DMS 273 treated with DMSO at 0.1 percent for 48 hours (cell line): ENCODE measurements at places on chromosomes 16 and 17.

DNA sequence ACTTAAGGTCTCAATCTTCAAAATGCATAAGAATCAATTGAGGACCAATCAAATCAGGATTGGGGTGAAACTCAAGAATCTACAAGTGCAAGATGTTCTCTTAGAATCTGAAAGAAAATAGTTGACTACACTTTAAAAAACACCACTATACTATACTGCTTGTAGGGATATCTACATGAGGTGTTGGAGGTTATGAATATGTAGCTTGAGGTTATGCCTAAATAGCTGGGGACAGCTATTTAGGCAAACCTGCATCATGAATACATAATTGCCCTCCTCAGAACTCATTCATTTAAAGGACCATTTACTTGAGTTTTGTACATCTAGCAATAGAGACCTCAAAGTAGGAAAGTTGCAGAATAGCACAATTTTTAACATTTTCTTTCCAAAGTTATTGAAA, 40.1 kb downstream of the KCNJ16 start:
- no peak for DNase-seq

DNA sequence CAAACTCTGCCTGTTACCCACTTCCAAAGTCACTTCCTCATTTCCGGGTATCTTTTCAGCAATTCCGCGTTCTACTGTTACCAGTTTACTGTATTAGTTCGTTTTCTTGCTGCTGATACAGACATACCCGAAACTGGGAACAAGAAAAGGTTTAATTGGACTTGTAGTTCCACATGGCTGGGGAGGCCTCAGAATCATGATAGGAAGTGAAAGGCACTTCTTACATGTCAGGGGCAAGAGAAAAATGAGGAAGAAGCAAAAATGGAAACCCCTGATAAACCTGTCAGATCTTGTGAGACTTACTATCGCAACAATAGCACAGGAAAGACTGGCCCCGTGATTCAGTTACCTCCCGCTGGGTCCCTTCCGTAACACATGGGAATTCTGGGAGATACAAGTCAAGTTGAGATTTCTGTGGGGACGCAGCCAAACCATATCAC, 30.9 kb downstream of the PAFAH1B1 start:
- no peak for DNase-seq

DNA sequence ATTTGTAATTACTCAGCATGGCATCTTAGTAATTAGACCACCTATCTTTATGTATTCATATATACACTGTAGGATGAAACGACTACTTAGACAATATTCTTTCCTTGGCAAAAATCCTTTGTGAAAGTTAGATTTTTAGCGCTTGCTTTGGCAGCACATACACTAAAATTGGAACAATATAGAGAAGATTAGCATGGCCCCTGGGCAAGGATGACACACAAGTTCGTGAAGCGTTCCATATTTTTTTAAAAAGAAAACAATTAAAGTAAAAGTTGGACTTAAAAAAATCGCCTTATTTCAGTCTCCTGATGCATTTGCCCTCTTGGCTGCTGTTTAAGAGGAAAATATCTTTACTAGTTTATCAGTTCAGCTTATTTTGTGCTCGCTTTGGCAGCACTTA, 10.5 kb downstream of the IGSF6 start:
- no peak for DNase-seq

- DNase-seq: no peak
Measured at GRCh38 chr16:24626256-24626655, 86.9 kb downstream of the RBBP6 start.

DNA sequence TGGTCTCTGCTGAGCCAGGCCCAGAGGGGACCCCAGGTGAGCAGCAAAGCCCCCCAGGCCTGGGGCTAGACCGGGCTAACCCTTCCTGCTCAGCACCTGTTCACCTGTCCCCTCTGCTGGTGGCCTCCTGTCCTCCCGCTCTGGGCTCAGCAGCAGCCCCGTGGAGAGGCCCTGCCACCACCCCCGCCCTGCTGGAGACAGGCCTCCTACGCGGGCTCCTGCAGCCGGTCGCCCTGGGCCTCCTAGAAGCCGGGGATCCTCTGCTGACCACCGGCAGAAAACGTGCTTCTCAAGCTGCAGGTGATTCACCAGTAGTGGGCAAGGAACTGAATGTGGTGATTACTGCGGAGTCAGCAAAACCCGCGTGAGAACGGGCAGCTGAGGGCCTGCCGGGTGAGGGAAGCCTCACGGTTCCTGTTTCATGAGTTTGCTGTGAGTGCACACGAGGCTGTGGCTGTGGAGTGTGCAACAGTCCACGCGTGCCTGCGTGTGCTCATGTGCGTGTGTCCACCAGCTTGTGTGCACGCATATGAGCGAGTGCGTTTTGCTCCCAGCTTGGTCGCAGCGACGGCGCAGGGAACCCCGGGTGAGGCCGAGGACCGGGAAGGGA, 792 bp downstream of the SECTM1 start:
- DNase-seq: no peak

- DNase-seq: no peak
Measured at GRCh38 chr17:77454242-77455095, 313.7 kb downstream of the SEC14L1 start.

GRCh38 chr16:77987810-77988209, 34.5 kb upstream of the CLEC3A start:
- DNase-seq: no peak

GRCh38 chr17:62663304-62663703, 35.8 kb downstream of the MRC2 start:
- DNase-seq: no peak

DNA sequence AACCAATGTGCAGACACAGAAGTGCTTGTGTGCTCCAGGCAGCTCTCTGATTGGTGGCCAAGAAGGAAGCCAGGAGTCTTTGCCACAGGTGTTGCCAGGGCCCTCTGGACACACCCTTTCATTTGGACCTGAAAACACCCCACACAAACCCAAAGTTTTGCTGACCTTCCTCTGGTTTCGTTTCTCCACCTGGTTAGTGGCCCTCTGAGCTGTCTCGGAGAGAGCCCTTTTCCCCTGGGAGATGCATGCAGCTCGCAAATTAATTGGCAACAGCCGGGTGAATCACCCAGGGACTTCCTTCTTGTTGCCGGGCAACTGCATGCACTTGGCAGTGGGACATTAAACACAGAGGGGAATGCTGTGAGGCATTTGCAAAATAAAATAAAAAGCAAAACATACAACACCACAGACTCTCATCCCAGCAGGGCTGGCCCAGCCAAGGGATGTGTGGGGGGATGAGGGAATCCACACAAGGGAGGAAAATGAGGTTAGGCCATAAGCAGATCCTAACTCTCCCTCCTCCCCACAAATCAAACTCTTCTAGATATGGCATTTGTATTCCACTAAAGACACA, 286.6 kb downstream of the SOX9 start:
- DNase-seq: peak; percentile 73

DNA sequence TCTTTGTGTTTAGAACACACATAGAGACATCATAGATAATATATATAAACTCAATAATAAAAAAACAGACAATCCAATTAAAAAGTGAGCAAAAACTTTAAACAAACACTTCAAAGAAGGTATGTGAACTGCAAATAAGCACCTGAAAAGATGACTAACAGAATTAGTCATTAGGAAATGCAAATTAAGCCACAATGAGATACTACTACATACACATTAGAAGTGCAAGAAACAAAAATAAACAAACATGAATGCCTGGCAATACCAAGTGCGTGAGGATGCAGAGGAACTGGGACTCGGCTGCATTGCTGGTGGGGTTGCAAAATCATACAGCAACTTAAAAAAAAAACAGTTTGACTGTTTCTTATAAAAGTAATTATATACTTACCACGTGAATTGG, 799.0 kb downstream of the KCNJ2 start:
- DNase-seq: no peak

DNA sequence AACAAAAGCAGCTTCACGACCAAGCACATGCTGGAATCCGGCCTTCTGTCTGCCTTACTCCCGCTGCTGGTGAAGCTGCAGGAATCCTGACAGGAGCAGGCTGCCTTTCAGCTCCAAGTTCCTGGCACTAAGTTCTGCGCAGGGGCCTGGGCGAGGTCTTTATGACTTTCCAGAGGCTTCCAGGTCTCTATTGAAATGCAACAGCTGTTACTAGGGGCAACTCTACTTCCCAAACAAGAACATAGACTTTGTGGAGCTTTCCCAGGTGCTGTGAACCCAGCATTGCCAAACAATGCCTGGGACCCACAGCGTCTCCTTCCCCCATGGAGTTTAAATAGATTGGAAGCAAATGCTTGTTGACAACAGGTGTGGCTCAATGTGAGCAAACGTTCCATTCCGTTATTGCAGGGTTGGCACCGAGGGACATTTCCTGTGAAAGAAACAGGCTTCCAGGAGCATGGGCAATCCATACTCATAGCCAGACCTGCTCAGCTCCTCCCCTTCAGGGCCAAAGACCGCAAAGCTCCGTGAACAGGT, 156.0 kb downstream of the CDH13 start:
- DNase-seq: no peak

GRCh38 chr17:57603978-57604377, 141.1 kb downstream of the CCDC182 start:
- no peak for DNase-seq

- DNase-seq: no peak
Measured at GRCh38 chr16:51665436-51665998, 514.4 kb upstream of the SALL1 start.

GRCh38 chr16:22126037-22126558, 33.8 kb downstream of the VWA3A start:
- DNase-seq: no peak

GRCh38 chr17:51188271-51188833, 22.1 kb downstream of the NME2 start:
- no peak for DNase-seq

GRCh38 chr16:85931596-85932402, 32.8 kb downstream of the IRF8 start:
- no peak for DNase-seq

- DNase-seq: no peak
Measured at GRCh38 chr17:34556931-34557330, 22.5 kb upstream of the TMEM132E start.

GRCh38 chr17:40910441-40910841, 25.4 kb upstream of the KRT20 start:
- DNase-seq: no peak

DNA sequence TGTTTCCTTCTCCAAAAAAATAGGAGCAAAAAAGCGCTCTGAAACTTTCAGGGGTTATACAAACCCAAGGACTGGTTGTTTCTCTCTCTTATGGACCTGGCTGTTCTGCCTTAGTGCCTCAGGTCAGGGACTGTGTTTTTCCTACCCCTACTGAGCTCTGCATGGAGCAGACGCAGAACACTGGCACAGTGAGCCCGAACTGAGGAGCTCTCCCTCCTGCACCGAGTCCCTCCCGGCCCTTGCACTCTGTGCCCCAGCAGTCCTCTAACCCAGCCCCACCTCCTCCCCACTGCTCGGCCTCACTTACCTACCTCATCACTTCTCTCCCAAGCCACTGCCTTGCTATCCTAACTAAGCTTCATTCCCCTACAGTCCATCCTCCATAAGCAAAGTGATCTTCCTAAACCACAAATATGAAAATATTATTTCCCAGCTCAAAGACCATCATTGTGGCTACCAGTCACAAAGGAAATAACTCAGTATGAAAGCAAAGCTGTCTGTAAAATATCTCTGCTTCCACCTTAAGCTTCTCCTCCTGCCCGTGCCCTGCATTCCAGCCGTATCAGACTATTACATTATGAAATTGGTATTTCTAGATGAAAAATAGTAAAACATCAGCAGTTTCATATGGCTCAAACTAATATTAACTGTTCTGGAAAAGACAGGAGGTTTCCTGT, 13.6 kb downstream of the MEIOB start:
- no peak for DNase-seq

DNA sequence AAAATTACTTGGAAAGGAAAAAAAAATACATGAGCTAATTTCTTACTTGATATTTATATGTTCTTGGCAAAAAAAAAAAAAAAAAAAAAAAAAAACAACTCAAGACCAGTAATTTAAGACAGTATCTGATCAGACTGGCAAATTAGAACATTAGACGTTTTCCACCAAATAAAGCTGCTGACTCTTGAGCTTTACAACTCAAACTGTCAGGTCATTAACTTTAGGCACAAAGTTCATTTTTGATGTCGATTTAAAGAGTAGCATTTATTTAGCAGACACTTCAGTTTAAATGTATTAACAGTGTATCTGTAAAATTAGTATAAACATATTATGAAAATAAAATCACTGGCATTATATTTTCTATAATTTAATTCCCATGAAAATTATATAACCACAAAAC, 66.7 kb downstream of the NCOR1 start:
- no peak for DNase-seq

GRCh38 chr16:86580791-86581170, 2.4 kb downstream of the FOXL1 start:
- DNase-seq: no peak

DNA sequence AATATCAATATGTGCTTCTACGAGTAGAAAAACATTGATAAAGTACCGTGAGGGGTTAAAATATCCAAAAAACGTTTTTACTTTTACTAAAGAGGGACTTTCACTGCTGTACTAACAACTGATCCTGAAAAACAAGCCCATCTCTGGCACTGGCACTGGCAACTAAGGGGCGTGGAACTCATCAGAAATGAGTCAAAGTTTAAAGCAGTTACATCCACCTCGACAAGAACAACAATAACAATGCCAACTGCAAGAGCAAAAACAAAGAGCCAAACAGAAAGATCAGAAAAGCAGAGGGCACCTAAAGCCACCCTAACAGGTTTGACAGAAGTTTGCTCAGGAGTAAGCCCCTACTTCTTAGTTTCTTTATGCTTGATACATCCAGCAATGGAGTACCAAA, 13.1 kb downstream of the MBTPS1 start:
- DNase-seq: no peak

DNA sequence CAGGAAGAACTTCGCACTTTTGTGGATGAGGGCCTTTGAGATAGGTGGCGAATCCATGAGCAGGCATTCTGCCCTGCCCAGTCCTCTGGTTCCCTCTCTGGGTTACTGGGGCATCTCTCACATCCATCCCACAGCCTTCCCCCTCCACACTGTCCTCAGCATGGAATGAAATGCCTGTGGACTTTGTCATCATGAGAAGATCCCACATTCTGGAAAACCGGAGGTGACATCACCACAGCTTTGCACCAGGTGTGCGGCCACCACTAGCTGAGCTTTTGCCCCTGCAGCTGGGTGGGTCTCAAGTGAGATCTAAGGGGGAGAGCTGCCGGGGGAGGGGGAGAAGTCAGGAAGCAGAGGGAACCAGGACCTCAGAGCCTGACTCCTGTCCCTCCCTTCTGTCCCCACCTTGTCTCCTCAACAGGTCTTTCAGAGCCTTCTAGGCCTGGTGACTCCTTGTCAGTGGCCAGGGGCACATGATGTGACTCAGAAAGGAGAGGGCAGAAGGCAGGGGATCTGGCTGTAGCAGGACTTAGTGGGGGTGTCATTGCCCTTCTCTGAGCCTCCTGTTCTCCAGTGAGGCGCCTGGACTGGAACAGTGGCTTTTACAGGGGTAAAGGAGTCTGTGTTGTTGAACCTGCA, 40.0 kb upstream of the DLX4 start:
- no peak for DNase-seq

DNA sequence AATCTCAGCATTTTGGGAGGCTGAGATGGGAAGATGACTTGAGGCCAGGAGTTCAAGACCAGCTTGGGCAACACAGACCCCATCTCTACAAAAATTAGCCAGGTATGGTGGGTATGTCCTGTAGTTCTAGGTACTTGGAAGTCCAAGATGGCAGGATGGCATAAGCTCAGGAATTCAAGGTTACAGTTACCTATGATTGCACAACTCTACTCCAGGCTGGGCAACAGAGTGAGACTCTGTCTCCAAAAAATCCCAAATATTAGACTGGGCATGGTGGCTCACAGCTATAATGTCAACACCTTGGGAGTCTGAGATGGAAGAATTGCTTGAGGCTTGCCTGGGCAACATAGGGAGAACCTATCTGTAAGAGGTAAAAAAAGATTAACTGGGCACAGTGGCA, 63.4 kb downstream of the CRLF3 start:
- no peak for DNase-seq

GRCh38 chr16:74291577-74292208, 4.9 kb upstream of the PSMD7 start:
- DNase-seq: peak; percentile 34
